ENCODE measurements at places on chromosomes 5 and 9.

DNA sequence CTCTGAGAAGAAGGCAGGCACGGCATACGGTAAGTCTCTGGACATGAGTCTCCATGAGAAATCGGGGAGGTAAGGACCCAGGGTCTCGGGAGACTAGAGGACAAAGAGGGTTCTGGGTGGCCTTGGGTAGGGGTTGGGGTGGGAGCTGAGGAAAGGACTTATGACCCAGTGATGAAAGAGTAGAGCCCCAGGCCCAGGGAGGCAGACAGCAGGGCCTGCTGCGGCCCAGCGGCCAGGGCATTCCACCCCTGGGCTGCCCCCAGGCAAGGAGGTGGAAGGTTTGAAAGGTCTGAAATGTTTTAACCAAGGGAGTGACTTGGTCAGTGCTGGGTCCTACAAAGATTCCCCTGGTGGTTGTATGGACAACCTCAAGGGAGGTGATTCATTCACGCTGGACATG lies 89.1 kb downstream of the CRB2 start:
- DNase-seq: no peak

DNA sequence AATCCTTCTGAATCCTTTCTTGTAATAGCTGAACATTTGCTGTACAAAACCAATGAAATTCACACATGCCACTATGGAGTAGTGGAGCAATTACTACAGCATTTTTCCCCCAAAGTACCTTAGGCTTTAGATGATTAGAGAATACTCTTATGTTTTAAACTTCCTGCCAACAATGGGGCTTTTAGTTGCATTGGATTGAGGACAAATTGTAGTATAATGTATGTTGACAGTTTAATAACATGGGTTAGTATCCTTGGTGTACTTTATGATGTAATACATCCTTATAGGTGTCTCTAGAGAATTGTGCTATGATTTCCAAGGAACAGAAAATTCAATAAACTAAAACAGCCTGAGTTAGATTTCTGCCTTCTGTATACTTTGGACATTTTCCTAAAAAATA lies 422.7 kb upstream of the GRAMD2B start:
- no peak for DNase-seq

DNA sequence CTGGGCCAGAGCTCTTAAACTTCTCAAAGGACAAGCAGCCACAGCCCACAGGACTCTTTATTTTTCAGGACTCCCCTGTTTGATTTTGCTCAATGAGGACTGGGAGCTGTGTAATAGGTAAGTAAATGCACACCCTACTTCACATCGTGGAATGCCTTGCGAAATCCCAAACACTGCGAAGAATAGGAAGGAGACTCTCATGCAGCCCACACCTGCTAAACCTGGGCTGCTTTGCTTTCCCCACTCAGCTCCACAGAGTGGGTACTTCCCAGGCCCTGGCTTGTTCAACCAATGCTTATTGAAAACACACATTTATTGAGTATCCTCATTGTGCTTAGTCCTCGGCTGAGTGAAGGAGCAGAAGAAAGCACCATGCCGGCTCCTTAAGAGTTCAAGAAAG lies 103.3 kb upstream of the FSTL4 start:
- DNase-seq: no peak

GRCh38 chr5:96930058-96930457 lies 5.8 kb upstream of the LNPEP start:
- DNase-seq: no peak

GRCh38 chr5:97193355-97193688 lies 10.3 kb upstream of the RIOK2 start:
- no peak for DNase-seq

DNA sequence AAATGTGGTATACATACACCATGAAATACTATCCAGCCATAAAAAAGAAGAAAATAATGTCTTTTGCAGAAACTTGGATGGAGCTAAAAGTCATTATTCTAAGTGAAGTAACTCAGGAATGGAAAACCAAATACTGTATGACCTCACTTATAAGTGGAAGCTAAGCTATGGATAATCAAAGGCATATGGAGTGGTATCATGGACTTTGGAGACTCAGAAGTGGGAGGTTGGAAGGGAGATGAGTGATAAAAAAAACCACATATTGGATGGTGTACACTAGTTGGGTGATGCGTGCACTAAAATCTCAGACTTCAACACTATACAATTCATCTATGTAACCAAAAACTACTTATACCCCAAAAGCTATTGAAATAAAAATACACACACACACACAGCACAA lies 24.5 kb downstream of the ADAMTS12 start:
- no peak for DNase-seq

GRCh38 chr5:1356873-1357787 lies 12.2 kb upstream of the CLPTM1L start:
- DNase-seq: no peak

DNA sequence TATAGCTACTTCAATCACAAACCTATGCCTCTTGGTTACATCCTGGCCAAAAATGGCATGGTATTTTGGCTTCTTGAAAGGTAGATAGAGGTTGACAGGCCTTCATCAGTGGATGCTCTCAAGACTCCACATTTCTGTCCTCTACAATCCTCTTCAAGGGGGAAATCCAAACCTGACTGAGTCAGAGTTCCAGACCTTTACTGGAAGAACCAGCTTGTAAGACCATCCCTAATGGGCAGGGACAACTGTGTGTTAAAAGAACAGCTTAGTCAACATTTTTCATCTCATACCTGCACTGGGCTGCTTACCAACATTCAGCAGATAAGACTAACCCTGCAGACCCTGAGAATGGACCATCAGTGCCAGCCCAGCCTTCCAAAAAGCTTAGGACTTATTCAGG lies 155.7 kb downstream of the CDK5RAP2 start:
- DNase-seq: no peak

GRCh38 chr5:74095871-74096270 lies 469.9 kb downstream of the ARHGEF28 start:
- DNase-seq: no peak

DNA sequence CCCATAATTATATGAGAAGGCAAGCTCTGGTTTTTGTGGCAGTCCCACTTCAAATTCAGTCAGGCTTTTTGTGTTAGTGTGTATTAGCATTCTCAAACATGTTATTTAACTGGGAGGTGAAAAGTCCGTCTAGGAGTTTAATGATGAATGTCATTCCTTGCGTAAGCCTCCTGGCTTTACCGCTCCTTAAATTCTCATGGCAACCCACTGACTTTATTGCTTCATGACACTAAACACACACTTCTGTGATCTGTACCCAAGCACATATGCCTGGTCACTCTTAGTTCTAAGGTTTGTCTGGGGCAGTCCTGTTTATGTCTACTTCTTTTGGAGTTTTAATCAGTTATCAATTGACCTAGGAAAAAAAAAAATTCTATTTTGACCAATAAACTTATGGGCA lies 677.9 kb upstream of the DMAC1 start:
- no peak for DNase-seq

DNA sequence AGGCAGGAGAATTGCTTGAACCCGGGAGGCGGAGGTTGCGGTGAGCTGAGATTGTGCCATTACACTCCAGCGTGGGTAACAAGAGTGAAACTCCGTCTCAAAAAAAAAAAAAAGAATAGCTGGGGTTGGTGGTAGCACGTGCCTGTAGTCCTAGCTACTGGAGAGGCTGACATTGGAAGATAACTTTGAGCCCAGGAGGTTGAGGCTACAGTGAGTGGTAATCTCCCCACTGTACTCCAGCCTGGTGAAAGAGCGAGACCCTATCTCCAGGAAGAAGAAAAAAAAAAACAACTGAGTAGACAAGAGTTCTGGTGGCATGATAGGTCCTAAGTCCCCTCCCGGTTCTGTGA lies 26.3 kb downstream of the GOLGA2 start:
- DNase-seq: no peak

DNA sequence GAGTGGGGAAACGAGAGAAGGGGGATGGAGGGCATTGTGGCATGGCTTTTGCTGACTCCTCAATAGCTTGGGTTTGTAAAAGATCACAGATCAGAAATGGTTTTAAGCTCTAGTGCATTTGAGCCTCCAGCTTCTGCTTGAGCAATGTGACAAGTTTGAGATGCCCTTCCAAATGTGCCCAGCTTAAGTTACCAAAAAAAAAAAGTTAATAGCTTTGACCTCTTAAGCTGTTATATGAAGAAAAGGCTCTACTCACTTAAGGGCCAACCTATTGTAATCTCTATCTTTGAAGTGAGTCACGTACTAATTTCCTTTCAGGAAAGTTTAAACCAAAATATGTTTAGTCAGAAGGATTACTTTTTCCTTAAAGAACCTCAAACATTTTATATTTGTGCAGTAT lies 428.8 kb upstream of the ACTBL2 start:
- DNase-seq: no peak

DNA sequence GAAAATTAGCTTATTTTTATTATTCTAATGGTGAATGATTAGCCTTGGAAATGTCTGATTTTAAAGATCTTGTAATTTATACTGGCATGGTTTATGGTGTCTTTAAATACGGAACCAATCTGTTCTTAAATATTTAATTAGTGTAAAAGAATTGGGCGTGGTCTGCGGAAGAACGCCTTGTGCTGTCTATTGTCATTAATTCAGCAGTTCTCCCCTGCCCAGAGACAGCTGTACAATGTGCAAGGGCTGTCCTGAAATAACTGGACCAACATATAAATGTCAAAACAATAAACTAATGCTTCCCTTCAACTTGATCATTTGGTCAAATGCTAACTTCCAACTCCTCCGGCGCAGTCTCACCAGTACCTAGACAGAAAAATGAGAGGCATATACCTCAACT lies 124.3 kb downstream of the CCDC192 start:
- no peak for DNase-seq

- DNase-seq: peak; percentile 17
Measured at GRCh38 chr9:34377404-34377746, 677 bp upstream of the MYORG start.

- no peak for DNase-seq
Measured at GRCh38 chr5:72637058-72637457, 129.8 kb upstream of the ZNF366 start.

GRCh38 chr5:126056352-126056751 lies 366.9 kb upstream of the GRAMD2B start:
- no peak for DNase-seq

DNA sequence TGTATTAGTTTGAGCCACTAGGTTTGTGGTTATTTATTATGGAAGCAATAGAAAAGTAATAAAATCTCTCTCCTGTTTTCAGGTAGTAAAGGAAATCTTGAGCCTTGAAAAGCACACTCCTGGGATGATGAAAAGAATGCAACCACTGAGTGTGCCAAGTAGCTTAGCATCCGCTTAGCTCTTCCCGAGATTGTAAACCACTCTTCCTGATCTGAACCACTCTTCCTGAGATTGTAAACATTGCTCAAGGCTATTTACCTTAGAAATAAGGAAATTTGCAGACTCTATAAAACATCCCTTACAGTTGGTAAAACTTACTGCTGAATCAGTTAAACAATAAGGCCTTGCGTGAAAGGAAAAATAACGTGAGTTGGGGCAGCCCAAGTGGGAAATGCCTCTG lies 17.4 kb upstream of the IL33 start:
- no peak for DNase-seq

DNA sequence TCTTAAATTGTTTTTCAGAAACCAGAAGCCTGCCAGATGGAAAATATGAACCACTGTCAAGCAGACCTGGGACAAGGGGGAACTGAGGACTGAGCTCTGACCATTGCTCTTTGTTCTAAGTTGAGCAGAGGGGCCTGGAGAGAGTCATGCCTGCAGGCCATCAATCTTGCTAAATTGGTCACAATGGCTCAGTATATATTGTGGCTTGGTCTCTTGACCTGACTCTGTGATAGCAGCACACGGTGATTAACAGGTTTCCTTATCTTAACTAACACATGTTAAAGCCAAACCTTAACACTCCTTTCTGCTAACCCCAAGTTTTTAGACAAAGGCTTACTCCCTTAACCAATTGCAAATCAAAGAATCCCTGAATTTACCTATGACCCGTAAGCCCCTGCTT lies 1281.2 kb upstream of the NUDT12 start:
- no peak for DNase-seq

DNA sequence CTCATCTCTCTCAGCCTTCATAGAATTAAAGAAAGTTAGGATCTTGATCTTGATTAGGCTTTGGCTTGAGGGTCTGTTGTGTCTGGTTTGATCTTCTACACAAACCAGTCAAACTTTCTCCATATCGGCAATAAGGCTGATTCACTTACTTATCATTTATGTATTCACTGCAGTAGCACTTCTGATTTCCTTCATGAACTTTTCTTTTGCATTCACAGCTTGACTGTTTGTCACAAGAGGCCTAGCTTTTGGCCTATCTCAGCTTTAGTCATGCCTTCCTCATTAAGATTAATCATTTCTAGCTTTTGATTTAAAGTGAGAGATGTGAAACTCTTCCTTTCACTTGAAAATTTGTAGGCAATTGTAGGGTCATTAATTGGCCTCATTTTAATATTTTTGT lies 62.8 kb downstream of the SH3RF2 start:
- DNase-seq: no peak

DNA sequence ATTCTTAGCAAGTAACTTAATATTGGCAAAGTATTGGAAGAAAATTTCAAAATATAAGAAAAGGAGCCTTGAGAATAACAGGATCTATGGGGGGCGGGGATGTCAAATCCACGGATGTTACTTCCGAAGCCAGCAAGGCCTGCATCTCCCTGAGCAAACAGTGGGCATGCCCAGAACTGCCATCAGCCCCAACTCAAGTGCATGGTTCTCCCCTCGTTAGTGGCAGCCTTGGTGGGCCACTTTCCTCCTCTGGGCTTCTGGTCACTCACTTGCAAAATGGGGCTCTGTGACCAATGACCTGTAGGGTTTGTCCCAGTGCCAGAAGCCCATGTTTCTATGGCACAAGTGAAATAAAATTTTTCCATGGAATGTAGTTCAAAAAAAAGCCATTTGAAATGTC lies 27.2 kb upstream of the MED10 start:
- no peak for DNase-seq

GRCh38 chr5:141656396-141656795 lies 5.2 kb upstream of the FCHSD1 start:
- DNase-seq: no peak

GRCh38 chr5:32960340-32961058 lies 249.4 kb downstream of the NPR3 start:
- no peak for DNase-seq

DNA sequence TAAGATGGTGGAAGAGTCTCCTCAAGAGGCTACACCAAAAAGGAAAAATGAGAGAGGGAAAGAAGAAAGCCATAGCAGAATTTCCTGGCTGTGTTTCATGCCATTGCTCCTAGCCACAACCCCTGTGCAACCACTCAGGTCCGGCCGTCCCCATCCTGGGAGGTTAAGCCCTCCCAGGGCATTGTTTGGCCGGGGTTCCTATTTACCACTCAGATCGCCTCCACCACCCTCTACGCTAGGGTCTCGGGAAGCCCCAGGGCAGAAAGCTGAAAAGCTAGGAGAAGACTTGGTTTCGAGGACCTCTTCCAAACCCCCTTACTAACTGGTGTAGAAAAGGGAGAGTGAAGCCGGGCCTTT lies 715 bp downstream of the RC3H2 start:
- peak; percentile 27 for DNase-seq

- DNase-seq: no peak
Measured at GRCh38 chr5:148991566-148991965, 71.3 kb downstream of the SH3TC2 start.
